ENCODE measurements at places on chromosomes 3 and 15. TPM values are rescaled to one million over a fixed set of nuclear protein-coding genes. Genes with fewer than 3 reads are reported as not detected.

DNA sequence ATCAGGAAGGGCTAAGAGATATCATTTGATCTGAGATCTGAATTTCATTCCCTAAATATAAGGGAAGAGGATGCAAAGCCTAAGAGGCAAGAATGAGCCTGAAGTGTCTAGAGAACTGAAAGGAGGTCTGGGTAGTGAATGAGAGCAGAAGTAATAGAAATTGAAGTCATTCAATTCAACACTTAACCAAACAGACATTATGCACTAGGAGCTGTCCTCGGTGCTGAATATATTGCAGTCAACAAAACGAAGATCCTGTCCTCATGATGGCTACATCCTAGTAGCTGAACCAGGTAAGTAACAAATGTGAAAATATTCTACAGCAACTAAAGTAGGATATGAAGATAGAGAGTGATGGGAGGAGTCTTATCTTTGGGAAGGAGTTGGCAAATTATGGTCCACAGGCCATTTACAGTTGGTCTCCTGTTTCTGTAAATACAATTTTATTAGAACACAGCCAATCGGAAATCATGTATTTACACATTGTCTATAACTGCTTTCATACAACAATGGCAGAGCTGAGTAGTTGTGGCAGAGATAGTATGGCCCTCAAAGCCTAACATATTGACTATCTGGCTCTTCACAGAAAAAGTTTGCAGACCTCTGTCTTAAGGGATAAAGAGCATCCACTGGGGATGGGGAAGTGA, 192.9 kb upstream of the CADPS start:
- no peak for DNase-seq
- no peak overlapping the region for H3K4me3 ChIP-seq
- H3K36me3 ChIP-seq = no peaks in the 10 kb centered on the region
- no peaks in the 10 kb centered on the region for H3K27me3 ChIP-seq
- no peaks in the 10 kb centered on the region for H3K4me1 ChIP-seq
- H3K27ac ChIP-seq = no peak overlapping the region

GRCh38 chr3:100779480-100779879, 70.2 kb downstream of the TFG start:
- H3K4me1 ChIP-seq = no peaks in the 10 kb centered on the region
- no peaks in the 10 kb centered on the region for H3K36me3 ChIP-seq
- no peaks in the 10 kb centered on the region for H3K27me3 ChIP-seq
- no peak overlapping the region for H3K4me3 ChIP-seq
- no peak overlapping the region for H3K27ac ChIP-seq
- no peak for DNase-seq

DNA sequence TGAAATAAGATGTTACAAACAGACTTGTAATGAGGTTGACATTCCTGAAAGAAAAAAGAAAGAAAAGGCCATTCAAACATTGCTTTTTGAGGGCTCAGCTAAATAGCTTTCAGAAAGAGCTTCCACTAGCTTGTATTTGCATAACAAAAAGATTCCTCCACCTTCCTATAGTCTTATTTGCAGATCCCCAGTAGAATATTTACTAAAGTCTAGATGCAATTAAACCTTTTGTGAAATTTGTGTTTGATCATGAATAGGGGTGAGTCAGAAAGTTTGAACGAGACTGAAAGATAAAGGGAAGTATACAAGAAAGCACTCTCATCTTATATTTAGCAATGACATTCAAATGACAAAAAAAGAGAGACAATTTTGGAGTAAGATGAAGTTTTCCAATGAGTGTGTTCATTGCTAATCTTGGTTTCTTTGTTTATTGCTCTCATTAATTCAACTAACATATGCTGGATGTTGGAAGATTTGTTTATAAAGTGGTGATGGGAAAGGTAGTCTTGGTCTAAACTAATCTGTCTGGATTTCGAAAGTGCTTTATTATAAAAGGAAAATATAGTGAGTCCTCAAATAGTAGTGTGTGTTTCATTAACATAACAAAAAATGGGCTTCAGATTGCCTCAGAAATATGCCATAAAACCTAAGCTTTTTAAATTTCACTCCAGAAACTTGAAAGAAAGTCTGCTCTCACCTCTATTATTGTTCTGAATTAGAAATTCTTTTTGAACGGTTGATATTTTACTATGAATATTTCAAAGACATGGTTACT, 9.1 kb upstream of the CADPS start:
- no peak overlapping the region for H3K4me3 ChIP-seq
- peaks cover 1% of the 10 kb centered on the region for H3K36me3 ChIP-seq
- no peak for DNase-seq

MITF gene
- 0.32 TPM for total RNA-seq

KCNAB1 gene
- total RNA-seq = not detected

ATG7 gene
- 38.2 TPM for total RNA-seq

DNA sequence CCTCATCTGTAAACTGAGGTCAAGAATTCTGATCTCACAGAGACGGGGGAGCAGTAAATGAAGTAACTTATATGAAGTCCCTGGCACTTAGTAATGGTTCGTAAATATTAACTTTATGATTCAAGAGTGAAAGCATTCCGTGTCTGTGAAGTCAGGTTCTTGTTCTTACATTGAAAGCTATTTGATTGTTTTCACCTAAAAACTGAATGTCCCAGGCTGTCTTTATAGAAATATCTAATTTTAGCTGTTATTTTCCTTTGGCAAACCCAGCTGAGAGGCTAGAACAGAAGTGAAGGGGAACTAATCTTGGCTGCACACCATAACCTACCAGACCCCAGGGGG, 84.5 kb downstream of the CHSY1 start:
- no peak for DNase-seq
- peak overlapping the region; percentile 92 for H3K27ac ChIP-seq
- peaks cover 12% of the 10 kb centered on the region for H3K36me3 ChIP-seq
- peaks cover 39% of the 10 kb centered on the region for H3K4me1 ChIP-seq

DNA sequence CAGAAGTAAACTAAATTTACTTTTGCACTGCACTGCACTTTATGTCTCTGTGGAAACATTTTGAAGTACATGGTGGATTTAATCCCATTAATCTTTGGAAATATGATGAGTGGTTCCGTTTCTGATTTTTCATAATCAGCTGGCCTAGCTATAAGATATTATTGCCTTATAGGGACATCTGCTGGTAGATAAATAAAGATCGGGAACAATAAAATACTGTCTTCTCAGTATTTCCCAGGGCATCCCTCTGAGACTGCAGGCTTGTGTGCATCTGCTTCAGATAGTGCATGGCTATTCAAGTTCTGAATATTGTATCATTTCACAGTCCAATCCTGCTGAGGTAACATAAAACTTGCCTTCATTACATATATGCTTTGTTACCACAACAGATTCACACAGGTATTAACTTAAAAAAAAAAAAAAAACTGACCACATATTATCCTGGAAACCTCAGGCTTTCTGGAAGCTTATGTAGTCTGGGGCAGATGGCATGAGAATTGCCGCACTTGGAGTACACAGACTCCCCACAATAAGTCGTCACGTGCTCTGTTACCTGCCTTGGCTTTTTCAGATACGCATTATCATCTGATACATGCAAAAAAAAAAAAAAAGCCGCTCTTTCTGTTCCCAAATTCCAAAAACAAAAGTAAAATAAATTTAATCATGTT, 330.8 kb upstream of the AGTR1 start:
- H3K36me3 ChIP-seq = no peaks in the 10 kb centered on the region
- no peaks in the 10 kb centered on the region for H3K4me1 ChIP-seq
- no peak overlapping the region for H3K27ac ChIP-seq
